Stimulated activated CD8-positive, alpha-beta memory T cell treated with anti-CD3 and anti-CD28 coated beads, Interleukin-4, amount 100 ng/mL, for 4 hours (primary cell): ENCODE measurements at places on chromosomes 5 and 9.

- no peak for DNase-seq
Measured at GRCh38 chr5:134161513-134162395, 15.0 kb downstream of the SKP1 start.

DNA sequence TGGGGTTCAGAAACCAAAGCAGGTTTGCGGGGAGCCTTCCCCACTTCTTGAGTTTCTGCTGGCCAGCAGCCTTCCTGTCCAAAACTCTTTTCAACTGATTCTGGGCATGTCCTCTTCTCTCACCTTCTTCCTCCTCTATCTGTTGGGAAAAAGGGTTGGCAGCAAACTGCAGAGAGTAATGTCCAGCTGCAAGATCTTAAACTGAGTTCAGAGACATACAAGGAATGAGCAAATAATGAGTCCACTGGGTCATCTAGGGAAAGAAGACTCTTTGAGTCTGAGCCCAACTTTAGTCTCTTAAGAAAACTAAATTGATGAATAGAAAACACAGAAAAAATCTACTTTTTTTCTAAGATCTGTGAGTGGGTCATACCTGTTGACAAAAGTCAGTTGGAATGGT is 16.5 kb downstream of the ANKDD1B start:
- no peak for DNase-seq

GRCh38 chr9:77271023-77271690 is 93.8 kb downstream of the VPS13A start:
- no peak for DNase-seq

DNA sequence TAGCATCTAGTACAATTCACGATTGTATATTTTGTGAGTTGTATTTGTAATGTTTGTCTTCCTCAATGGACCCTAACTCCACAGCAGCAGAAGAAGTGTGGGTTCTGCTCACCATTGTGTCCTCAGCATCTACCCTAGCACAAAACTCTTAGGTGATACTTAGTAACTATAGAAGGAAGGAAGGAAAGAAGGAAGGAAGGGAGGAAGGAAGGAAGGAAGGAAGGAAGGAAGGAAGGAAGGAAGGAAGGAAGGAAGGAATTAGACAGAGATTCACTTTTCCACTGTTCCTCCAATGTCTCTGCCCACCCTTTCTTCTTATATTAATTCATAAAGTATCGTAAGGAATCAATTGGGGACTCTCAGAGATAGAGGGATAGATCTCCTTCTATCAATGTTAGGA is 288.2 kb downstream of the NFIB start:
- DNase-seq: no peak

DNA sequence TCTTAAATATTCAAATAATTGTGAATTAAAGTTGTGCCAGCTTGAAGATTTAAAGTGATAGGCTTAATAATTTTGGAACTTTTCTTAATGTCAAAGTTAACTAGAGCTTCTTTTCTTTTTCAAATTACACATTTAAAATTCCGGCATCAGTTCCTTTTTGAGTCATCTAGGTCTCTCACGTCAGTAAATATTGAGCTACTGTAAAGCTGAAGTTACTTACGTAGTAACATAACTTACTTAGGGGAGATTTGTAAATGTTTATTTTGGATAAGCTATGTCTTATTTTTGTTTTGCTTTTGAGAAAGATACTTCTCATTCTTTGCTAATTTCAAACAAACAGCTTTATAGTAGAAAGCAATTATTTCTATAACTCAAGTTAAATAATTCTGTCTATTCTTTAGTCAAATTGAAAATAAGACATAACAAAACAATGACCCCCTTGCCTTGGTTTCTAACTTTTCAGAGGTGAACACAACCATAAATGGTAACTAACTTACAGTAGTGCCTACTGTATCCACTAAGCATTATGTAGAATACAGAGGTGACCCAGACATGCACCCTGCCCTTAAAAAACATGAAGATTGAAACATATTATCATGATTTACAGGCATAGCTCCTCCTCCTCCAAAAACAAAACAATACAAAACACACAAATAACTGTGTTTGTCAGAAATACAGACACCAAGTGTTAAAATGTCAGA is 29.8 kb downstream of the CD274 start:
- no peak for DNase-seq

DNA sequence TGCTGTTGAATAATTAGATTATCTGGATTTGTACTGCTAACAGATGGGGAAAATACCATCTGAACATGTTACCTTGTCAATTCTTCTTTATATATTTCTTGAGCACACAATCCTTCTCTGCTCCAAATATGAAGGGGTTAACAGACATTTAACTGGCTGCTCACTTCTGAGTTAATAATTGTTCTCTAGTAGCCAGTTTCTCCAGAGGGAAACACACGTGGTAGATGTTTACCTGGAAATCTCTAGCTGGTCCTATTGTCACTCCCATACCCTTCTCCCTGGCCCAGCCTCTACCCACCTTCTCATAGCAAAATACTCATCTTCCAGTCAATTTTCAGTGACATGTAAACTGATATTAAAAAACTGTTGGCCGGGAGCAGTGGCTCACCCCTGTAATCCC is 101.5 kb upstream of the ZNF462 start:
- DNase-seq: no peak

GRCh38 chr9:93658184-93658925 is 82.0 kb downstream of the PHF2 start:
- no peak for DNase-seq

- no peak for DNase-seq
Measured at GRCh38 chr5:151497391-151498002, 50.1 kb downstream of the SLC36A1 start.

DNA sequence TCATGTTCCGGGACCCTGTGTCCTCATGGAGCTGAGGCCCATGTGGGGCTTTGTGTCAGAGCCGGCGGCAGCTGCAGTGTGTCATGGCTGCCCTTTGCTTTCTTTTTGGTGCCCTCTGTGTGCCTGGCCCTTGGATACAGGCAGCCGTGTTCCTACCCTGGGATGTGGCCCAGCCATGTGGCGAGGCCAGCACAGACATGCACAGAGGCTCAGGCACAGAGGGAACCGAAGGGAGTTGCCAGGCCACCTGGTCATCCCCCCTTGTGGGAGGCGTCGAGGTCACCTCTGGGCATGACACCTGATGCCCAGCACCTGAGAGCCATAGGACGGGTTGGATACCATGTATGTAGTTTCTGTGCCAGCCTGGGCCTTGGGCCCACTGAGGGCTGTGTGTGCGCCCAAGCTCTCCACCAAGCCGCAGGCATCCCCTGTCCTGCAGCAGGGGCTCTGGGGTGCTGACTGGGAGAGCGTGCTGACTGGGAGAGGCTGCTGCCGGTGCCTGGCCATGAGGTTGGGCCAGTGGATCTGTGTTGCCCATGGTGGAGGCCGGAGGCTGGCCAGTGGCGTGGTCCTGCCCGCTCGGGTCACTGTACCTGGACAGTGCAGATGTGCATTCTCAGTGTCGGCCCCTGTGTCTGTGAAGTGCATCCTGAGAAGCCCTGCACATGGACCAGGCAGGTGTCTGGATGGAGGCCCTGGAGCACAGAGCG is 4.8 kb downstream of the NKD2 start:
- DNase-seq: no peak

GRCh38 chr5:79488058-79488457 is 25.9 kb downstream of the HOMER1 start:
- no peak for DNase-seq

- DNase-seq: no peak
Measured at GRCh38 chr5:53884844-53885243, 324.4 kb downstream of the NDUFS4 start.

GRCh38 chr9:37937366-37937765 is 33.4 kb upstream of the SLC25A51 start:
- DNase-seq: no peak

- DNase-seq: no peak
Measured at GRCh38 chr9:12790883-12791282, 16.1 kb downstream of the LURAP1L start.

- DNase-seq: no peak
Measured at GRCh38 chr5:174608631-174609097, 115.7 kb upstream of the MSX2 start.
